ENCODE measurements at places on chromosomes 4 and X. TPM values are rescaled to one million over a fixed set of nuclear protein-coding genes. Genes with fewer than 3 reads are reported as not detected.

Gene EFHC2
- total RNA-seq, result 2.2 TPM

GRCh38 chr4:60655356-60655755 is 544.8 kb upstream of the ADGRL3 start:
- no peak overlapping the region for H3K27ac ChIP-seq
- no peak overlapping the region for H3K4me3 ChIP-seq
- H3K36me3 ChIP-seq, result no peaks in the 10 kb centered on the region
- H3K27me3 ChIP-seq, result no peaks in the 10 kb centered on the region

Gene GRPEL1
- 35.4 TPM for total RNA-seq

Gene STBD1
- 0.77 TPM for total RNA-seq

- no peak for DNase-seq
- H3K4me3 ChIP-seq, result no peak overlapping the region
- no peaks in the 10 kb centered on the region for H3K36me3 ChIP-seq
- no peaks in the 10 kb centered on the region for H3K4me1 ChIP-seq
Measured at GRCh38 chr4:129335276-129335675, 239.3 kb downstream of the C4orf33 start.

DNA sequence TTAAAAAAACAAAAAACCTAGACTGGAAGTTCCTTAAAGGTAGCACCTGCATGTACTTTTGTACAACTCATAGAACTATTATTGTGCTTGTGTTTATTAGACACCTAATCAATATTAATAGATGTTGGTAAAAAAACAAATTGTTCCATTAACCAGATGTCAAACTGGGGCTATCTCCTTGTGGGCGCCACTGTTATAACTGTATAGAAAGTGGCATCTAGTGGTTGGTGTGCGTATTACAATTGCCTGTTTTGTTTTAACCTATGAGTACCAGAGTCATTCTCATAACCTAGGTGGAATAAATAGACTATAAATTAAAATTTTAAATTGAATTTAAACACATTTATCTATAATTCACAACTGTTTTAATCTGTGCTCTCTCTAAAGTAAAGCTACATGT is 97.4 kb downstream of the COL4A5 start:
- H3K27me3 ChIP-seq, result no peaks in the 10 kb centered on the region
- H3K27ac ChIP-seq, result no peak overlapping the region
- H3K4me3 ChIP-seq, result no peak overlapping the region
- H3K4me1 ChIP-seq, result no peaks in the 10 kb centered on the region
- DNase-seq, result peak; percentile 9

- no peaks in the 10 kb centered on the region for H3K36me3 ChIP-seq
- no peaks in the 10 kb centered on the region for H3K27me3 ChIP-seq
- DNase-seq, result no peak
- no peaks in the 10 kb centered on the region for H3K4me1 ChIP-seq
- no peak overlapping the region for H3K27ac ChIP-seq
- no peak overlapping the region for H3K4me3 ChIP-seq
Measured at GRCh38 chr4:58776627-58777026, 1666.4 kb upstream of the IGFBP7 start.

- no peaks in the 10 kb centered on the region for H3K4me1 ChIP-seq
- no peak for DNase-seq
- no peaks in the 10 kb centered on the region for H3K27me3 ChIP-seq
- H3K27ac ChIP-seq, result no peak overlapping the region
Measured at GRCh38 chrX:18549643-18550042, 122.3 kb downstream of the RS1 start.

DNA sequence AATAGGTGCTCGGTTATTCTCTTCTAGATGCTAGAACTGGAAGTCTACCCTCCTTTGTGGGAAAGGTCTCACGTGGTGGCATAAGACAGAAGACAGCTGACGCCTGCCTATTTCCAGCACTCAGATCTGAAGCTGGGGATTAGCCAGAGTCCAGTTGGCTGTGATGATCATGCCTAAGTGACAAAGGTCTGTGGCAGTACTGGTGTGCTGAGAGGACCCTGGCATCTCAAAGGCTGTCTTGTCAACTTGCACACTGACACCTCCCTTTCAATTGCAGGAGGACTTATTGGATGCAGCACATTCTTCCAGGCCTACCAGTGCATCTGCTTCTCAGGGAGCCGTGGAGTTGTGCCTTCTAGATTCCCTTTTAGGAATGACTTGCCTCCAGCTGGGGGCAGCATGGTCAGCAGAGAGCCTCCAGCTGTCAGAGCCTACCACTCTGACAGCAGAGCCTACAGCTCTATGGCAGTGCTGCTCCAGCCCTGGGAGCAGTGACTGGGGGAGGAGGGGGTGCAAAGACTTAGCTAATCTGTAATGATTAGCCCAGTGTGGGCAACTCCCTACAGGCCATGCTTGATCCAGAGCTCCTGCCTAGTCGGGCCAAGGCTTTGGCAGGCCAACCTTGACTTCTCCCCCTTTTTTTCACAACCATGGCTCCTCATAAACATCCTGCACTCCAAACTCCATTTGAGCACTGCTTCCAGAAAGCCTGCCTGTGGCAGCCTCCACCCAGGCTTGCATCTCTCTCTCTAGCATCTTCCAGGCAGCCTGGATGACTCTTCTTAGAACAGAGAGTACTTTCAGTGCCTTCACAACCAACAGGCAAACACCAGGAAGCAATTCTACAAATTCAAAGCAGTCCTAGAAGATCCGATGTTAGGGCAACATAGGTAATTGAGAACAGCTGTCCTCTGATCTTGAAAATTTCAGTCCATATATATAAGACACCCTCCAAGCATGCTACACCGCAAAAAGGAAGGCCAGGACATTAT is 13.8 kb upstream of the FGFBP2 start:
- H3K27me3 ChIP-seq, result peaks cover 5% of the 10 kb centered on the region
- no peak overlapping the region for H3K4me3 ChIP-seq
- DNase-seq, result no peak
- H3K27ac ChIP-seq, result no peak overlapping the region
- H3K36me3 ChIP-seq, result no peaks in the 10 kb centered on the region

- H3K4me3 ChIP-seq, result no peak overlapping the region
- no peaks in the 10 kb centered on the region for H3K4me1 ChIP-seq
- H3K27me3 ChIP-seq, result no peaks in the 10 kb centered on the region
- no peak for DNase-seq
Measured at GRCh38 chr4:156173486-156173885, 219.8 kb upstream of the CTSO start.

Gene YIPF6
- total RNA-seq, result 15.7 TPM

Gene F9
- not detected for total RNA-seq

Gene KLB
- not detected for total RNA-seq

DNA sequence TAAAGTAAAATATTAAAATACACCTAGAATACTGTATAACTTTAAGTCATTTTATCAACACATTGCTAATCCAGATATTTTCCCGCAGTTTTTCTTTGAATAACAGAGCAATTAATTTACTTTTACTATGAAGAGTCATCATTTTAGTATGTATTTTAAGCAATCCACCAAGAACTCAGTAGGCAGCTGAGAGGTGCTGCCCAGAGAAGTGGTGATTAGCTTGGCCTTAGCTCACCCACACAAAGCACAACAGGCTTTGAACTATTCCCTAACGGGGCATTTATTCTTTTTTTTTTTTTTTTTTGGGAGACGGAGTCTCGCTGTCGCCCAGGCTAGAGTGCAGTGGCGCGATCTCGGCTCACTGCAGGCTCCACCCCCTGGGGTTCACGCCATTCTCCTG is 74.4 kb downstream of the CD38 start:
- H3K4me1 ChIP-seq, result peaks cover 4% of the 10 kb centered on the region
- H3K27me3 ChIP-seq, result peaks cover under 1% of the 10 kb centered on the region
- H3K4me3 ChIP-seq, result no peak overlapping the region
- peaks cover 44% of the 10 kb centered on the region for H3K36me3 ChIP-seq
- DNase-seq, result no peak

Gene OPRPN
- total RNA-seq, result not detected

- no peak for DNase-seq
- H3K27me3 ChIP-seq, result no peaks in the 10 kb centered on the region
- no peak overlapping the region for H3K27ac ChIP-seq
Measured at GRCh38 chr4:151688003-151688784, 72.6 kb downstream of the GATB start.

DNA sequence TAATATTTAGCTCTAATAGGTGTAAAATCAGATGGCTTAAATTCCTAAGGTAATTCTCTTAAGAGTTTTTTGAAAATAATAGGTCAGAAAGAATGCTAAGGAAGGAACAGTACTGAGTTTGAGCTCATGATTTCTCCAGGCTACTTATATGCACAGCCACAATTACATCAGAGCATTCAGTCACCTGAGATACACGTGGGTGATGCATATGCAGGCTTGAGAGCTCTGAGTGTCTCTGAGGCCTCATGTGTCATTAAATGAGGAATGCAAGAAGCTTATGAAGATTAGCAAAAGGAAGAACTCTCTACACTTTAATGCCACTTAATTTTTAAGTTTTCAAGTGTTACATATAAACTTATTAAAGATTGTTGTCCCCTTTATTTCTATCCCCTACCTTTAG is 124.0 kb upstream of the STIM2 start:
- H3K4me3 ChIP-seq, result no peak overlapping the region
- H3K27ac ChIP-seq, result no peak overlapping the region
- no peaks in the 10 kb centered on the region for H3K36me3 ChIP-seq
- no peaks in the 10 kb centered on the region for H3K4me1 ChIP-seq

GRCh38 chr4:105637408-105638176 is 70.9 kb downstream of the INTS12 start:
- H3K27ac ChIP-seq, result no peak overlapping the region
- no peak overlapping the region for H3K4me3 ChIP-seq
- peaks cover 22% of the 10 kb centered on the region for H3K27me3 ChIP-seq
- no peak for DNase-seq

GRCh38 chr4:180694875-180695274 is 1548.3 kb upstream of the TENM3 start:
- H3K4me3 ChIP-seq, result no peak overlapping the region
- no peak overlapping the region for H3K27ac ChIP-seq
- no peaks in the 10 kb centered on the region for H3K27me3 ChIP-seq
- no peak for DNase-seq

- H3K4me3 ChIP-seq, result no peak overlapping the region
- peaks cover 5% of the 10 kb centered on the region for H3K4me1 ChIP-seq
- no peak for DNase-seq
- H3K27ac ChIP-seq, result no peak overlapping the region
- no peaks in the 10 kb centered on the region for H3K36me3 ChIP-seq
Measured at GRCh38 chr4:180057299-180057721, 2185.9 kb upstream of the TENM3 start.

Measured in activated CD4-positive, alpha-beta T cell treated with anti-CD3 and anti-CD28 coated beads, Interleukin-2, amount 10 ng/mL, durations not matched to agents 7 days and 5 days (primary cell).